Stimulated activated CD8-positive, alpha-beta memory T cell treated with anti-CD3 and anti-CD28 coated beads, Interleukin-12 subunit alpha, Interleukin-12 subunit beta, amount 100 ng/mL, for 4 hours (primary cell): ENCODE measurements at places on chromosomes 2 and 18.

DNA sequence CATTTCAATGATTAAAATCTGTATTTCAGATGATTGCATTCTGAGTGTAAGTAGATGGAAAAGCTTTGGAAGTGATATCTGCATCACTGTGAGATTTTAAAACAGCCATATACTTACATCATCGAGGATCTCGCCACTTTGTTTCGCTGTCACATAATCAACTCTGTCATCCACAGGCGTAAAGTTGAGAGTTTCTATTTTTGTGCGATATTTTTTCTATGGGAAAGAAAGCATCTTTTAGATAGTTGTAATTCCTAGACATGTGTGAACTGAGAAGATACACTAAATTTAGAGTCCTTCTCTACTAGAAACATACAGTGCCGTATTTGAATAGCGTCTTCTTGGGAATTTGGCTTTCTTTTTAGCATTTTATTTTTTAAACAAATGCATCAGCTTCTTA is 158.8 kb downstream of the RIF1 start:
- no peak for DNase-seq

- DNase-seq, result no peak
These were observed 99.5 kb downstream of the GALNT13 start for GRCh38 chr2:153971250-153971649.

- no peak for DNase-seq
These were observed 50.7 kb downstream of the RMDN2 start for GRCh38 chr2:37975808-37976207.

DNA sequence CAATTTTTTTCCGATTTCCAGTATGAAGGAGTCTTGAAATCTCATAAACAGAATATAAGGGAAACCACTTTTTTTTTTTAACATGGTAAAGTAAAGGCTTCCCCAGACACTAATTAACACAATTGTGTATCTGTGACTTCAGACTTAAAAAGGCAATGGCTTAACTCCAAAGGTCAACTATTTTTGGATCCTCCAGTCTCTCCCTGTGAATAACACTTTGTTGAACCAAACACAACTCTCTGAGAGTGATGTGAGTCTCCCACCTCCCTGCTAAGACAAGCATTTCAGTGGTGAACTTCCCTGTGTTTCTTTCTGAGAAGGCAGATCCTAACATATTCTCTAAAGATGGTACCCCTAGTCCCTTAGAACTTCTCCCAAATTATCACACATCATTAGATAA is 219.6 kb upstream of the RBBP8 start:
- no peak for DNase-seq

GRCh38 chr2:140311905-140312304 is 1531.7 kb upstream of the NXPH2 start:
- DNase-seq, result no peak

DNA sequence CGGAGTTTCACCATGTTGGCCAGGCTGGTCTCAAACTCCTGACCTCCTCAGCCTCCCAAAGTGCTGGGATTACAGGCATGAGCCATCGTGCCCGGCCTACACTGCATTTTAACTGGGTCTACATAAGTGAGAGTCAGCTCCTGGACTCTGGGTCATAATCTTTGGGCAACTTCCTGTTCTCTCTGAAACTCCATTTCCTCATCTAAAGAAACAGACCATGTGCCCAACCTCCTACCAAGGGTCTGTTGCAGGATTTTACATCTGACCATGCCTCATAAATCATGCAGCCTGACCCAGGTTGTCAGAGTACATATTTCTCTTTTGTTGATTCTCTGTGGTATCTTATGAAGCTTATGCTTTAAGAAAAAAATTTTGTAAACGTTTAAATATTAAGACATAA is 280.4 kb downstream of the ALPK2 start:
- no peak for DNase-seq

DNA sequence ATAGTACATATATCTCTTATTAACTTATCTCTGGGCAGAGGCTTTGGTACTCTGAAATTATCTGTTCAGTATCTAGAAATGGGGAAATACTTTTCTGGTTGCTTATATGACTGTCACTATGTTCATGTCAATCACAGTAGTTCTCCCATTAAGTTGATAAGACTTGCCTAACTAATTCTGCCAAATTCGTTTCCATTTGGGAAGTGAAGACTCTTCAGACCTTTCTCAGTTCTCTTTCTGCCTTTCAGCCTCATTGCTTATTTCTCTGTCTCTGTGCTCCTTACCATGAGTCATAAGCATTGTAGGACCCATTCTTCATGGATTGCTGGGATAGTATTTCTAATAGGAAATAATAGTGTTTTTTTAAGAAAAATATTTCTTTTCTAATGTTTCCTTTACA is 113.5 kb downstream of the PHLPP1 start:
- DNase-seq, result no peak

DNA sequence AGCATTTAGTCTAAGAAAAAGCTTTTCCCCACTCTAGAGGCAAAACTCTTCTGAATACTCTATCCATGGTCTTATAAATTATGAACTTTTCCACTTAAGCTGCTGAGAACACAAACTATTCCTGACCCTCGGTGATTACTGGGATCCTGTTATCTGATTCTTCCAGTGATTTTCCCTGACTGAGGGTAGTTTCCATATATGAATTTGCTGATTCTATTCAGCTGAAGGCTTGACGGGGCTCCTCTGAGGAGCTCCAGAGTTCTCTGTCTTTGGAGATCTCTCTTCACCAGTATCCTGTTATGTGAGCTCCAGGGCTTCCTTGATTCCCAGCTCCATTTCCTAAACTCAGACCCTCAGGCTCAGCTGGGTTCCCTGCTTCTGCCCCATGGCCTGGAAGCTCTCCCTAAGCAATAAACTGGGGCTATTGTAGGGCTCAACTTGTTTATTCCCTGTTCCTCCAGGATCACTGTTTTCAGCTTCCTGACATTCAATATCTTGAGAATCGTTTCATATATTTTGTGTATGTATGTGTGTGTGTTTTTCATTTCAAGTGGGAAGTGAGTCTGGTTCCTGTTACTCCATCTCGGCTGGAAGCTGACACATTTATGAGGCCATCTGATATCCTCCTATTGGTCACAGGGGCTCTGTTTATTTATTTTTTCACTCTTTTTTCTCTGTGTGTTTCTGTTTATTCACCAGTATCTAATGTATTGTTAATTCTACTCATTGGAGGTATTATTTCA is 78.2 kb downstream of the ARHGAP28 start:
- DNase-seq, result no peak

DNA sequence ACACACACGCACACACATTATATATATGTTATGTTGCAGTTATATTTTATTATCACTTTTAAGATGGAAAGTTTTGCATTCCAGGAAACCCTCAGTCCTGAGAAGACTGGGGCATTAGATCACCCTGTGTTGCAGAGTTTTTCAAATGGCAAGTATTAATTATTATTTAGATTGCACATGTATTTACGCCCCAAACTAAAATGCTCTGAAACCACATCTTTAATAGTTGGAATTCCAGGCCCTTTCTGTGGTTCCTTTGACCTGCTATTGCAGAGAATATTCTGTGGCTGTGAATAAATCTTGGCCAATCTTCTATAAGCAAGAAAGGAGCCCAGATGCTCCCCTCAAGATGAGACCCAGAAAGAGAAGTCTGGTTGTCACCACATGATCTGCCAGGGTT is 427.0 kb upstream of the TNP1 start:
- DNase-seq, result no peak

DNA sequence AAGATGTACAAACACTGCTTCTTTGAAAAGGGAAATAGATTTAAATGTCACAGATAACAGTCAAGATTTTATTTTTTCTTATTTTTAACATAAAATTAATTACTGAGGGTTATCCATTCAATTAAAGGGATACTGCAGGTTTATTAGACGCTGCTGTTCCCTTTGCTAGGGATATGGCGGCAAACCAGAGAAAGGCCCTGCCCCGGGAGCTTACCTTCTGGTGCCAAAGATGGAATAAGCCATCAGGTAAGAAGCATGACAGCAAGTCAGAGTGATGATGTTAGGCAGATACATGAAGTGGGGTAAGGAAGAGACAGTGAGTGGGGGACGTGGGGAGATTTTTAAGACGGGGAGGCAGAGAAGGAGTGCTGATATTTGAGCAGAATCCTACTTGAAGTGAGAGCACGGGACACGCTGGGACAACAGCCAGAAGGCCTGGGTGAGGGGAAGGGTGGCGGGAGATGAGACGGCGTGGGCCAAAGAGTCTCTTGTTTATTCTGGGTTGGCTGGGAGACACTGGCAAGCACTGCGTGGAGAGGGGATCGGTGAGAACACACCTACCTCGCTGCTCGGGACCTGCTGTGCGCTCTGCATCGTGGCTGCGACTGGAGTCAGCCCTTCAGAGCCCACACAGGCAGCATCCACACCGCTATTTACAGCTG is 250.5 kb upstream of the TMEM200C start:
- no peak for DNase-seq

GRCh38 chr2:64643838-64644457 is 9.8 kb downstream of the SERTAD2 start:
- no peak for DNase-seq

DNA sequence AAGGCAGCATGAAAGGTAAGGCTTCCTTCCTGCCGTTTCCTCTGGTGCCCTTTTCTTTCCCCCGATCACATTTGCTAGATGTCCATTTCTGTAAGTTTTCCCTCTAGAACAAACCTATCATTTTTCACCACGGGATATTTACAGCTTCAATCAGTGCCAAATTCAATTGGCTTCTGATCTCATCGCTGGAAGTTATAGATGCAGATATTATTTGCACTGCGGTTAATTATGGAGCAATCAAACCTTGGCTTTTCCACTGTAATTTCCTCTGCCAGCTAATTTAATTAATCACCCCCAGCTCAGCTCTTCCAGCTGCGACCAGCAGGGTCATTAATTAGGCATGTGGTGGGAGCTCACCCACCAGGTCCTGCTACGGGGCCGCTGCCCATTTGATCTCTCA is 86.1 kb downstream of the GBX2 start:
- DNase-seq, result no peak

DNA sequence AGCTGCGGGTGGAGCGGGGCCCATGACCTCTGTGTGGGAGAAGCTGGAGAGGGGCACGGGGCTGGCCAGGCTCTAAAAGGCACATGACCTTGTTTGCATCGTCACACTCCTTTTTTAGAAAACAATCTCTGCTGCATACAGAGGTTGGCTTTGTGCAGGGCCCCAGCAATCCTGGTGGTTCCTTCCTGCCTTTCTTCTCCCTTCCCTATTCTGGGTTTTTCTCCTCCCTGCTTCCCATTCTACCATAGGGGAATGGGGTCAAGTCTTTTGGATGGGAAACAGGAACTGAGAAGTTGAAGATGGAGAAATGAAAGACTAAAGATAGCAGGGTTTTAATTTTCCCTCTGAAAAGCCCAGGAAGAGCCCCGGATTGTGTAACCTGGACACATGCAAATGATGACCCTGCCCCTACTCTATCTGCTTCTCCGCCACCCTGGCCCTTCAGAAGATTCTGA is 53.9 kb downstream of the ASAP2 start:
- DNase-seq, result no peak

DNA sequence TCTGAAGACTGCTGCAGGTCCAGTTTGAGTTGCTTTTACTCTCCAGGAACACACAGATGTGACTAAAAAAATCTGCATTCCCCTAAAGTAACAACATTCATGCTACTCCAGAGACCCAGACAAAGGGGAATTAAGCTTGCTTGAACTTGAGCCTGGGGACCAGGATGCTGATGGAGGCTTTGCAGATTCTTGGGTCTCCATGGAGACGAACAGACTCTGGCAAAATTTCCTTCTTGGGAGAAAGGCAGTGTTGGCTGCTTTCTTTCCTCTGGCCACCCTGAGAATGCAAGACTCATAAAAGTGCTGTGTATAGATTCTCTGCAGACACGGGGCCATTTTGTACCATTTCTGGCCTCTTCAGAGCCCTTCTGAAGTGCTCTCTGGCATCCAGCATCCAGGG is 112.0 kb downstream of the ACTR3 start:
- DNase-seq, result no peak

- no peak for DNase-seq
These were observed 47.5 kb upstream of the ASAP2 start for GRCh38 chr2:9158786-9159779.

GRCh38 chr18:34794348-34794747 is 84.2 kb downstream of the DTNA start:
- no peak for DNase-seq

DNA sequence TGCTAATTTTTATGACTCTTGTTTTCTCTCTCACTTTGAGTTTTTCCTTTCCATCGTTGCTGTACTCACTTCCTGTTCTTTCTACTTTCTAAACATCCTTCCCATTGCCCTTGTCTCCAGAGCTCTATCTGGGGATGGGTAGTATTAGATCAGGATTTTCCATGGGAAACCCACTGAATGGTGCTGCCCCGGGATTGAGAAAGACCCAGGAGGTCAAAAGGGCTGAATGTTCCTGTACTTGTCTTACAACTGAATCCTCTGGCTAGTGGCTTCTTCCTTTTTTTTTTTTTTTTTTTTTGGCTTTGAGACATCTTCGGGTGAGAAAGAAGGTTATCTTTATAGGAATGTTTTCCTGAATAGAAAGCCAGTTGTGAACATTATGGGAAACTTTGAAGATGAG is 364.8 kb upstream of the SLC14A2 start:
- DNase-seq, result no peak

- DNase-seq, result no peak
These were observed 55.8 kb downstream of the DOCK10 start for GRCh38 chr2:224986477-224986876.

DNA sequence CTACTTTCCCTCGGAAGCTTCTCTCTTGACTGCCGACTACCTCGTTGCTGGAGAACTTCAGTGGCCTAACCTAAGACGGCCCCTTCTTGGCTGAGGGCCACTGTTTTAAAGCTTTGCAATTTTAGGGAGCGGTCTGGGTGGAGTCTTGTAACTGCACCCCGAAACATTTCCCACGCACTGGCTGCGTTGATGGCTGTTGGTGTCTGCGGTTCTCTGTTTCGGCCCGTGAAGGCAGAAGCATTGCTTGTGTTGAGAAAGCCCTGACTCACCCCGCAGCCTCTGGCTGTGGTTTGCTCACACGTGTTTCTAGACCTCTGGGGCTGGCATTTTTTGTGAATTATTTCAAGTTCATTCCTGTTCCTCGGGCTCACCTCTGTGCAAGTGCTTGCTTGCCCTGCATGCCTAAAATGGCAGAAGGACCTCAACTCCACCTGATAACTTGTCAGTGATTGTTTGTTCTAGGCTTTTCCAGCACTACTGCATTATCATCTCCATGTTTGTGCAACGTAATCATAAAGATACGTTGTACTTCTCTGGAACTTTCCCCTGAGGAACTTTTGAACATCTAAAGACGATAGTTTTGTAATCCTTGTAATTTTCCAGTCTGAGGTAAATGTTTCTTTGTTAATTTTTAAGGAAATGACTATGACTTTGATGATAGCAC is 94.2 kb upstream of the DLX2 start:
- DNase-seq, result peak; percentile 13

- peak; percentile 61 for DNase-seq
These were observed 7.6 kb downstream of the ZFP36L2 start for GRCh38 chr2:43218702-43219382.
